ENCODE measurements at places on chromosomes 12 and 14. TPM values are rescaled to one million over a fixed set of nuclear protein-coding genes. Genes with fewer than 3 reads are reported as not detected.

GRCh38 chr14:100054316-100055075, 10.7 kb upstream of the EVL start:
- DNase-seq = no peak

GRCh38 chr14:38469156-38469555, 213.3 kb upstream of the CLEC14A start:
- no peak for DNase-seq

The PRICKLE1 gene
- 18.4 TPM for total RNA-seq

The TMEM179 gene
- not detected for total RNA-seq

- no peak for DNase-seq
These were observed 18.9 kb upstream of the COCH start for GRCh38 chr14:30855345-30856037.
